T-helper 1 cell (primary cell): ENCODE measurements at places on chromosomes 16 and 17.

DNA sequence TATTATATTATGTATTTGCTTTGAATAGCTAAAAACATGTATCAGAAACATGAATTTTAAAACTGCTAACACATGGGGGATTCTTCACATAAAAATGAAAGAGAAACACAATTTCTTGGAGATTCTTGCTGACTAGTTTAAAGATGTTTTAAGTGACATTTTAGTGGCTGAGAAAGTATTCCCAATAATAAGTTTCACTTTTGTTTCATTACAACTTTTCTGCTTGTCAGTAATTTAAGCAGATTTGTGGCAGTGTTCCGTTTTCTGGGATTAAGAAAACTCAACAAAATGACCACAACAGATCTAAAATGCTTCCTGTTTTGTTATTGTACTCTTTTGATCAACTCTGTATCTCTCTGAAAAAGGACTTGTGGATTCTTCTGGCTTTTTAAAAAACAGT lies 75.9 kb downstream of the NLK start:
- DNase-seq: no peak

GRCh38 chr17:57982452-57983170 lies 5.4 kb downstream of the VEZF1 start:
- no peak for DNase-seq

- DNase-seq: no peak
Measured at GRCh38 chr17:76121932-76122430, 18.4 kb upstream of the EXOC7 start.

GRCh38 chr16:58331024-58331707 lies 36.3 kb upstream of the PRSS54 start:
- DNase-seq: no peak
